ENCODE measurements at places on chromosomes 2 and 18. TPM values are rescaled to one million over a fixed set of nuclear protein-coding genes. Genes with fewer than 3 reads are reported as not detected.

EVA1A gene
- total RNA-seq: 0.53 TPM

DNA sequence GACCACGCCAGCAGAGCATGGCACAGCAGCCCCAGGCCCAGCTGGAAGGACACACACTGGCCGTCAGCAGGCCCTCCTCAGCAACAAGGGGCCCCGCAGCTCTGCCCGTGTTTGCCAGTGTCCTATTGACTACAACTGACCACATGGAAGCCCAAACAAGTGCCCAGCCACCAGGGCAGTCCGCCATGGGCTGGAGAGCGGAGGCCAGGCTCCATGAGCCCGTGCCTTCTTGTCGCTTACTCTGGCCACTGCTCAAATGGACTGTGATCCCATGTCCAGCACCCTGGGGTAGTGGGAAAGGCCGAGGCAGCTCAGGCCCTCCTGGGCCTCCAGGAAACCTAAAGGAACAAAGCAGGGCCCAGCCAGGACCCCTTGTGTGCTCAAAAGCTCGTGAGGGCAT, 53.9 kb upstream of the TAF1B start:
- no peak overlapping the region for H3K27ac ChIP-seq
- no peaks in the 10 kb centered on the region for H3K36me3 ChIP-seq
- H3K27me3 ChIP-seq: no peaks in the 10 kb centered on the region
- no peak overlapping the region for H3K4me3 ChIP-seq

GRCh38 chr2:11406267-11406957, 59.5 kb downstream of the E2F6 start:
- peaks cover 4% of the 10 kb centered on the region for H3K4me1 ChIP-seq
- H3K27me3 ChIP-seq: no peaks in the 10 kb centered on the region
- H3K4me3 ChIP-seq: no peak overlapping the region
- peak; percentile 67 for DNase-seq
- no peaks in the 10 kb centered on the region for H3K36me3 ChIP-seq

DNA sequence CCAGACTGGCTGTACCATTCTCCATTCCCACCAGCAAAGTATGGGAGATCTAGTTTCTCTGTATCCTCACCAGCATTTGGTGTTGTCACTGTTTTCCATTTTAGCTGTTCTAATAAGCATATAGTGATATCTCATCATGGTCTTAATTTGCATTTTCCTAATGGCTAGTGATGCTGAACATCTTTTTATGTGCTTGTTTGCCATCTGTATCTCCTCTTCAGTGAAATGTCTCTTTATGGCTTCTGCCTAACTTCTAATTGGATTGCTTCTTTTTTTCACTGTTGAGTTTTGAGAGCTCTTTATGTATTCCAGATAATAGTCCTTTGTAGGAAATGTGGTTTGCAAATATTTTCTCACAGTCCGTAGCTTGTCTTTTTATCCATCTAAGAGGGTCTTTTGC, 18.9 kb upstream of the BIN1 start:
- H3K27me3 ChIP-seq: no peaks in the 10 kb centered on the region
- no peak overlapping the region for H3K27ac ChIP-seq
- no peaks in the 10 kb centered on the region for H3K36me3 ChIP-seq
- peaks cover 27% of the 10 kb centered on the region for H3K4me1 ChIP-seq
- DNase-seq: no peak

Measured in cardiac muscle cell (in vitro differentiated cells and primary cell).